ENCODE measurements at places on chromosomes 12 and 14.
A peak's percentile ranks its signal among the peaks of the same experiment; 100 is the strongest.

GRCh38 chr12:91630596-91631293, 448.1 kb upstream of the DCN start:
- no peak for DNase-seq

DNA sequence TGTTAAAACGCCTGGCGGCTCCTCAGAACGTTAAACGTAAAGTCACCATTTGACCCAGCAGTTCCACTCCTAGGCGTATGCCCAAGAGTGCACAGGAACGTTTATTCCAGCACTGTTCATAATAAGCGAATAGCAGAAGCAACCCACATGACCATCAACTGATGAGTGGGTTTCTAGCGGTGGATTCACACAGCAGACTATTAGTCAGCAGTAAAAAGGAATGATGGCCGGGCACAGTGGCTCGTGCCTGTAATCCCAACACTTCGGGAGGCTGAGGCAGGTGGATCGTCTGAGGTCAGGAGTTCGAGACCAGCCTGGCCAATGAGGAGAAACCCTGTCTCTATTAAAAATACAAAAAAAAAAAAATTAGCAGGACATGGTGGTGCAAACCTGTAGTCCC, 22.4 kb upstream of the FBRSL1 start:
- DNase-seq: no peak

DNA sequence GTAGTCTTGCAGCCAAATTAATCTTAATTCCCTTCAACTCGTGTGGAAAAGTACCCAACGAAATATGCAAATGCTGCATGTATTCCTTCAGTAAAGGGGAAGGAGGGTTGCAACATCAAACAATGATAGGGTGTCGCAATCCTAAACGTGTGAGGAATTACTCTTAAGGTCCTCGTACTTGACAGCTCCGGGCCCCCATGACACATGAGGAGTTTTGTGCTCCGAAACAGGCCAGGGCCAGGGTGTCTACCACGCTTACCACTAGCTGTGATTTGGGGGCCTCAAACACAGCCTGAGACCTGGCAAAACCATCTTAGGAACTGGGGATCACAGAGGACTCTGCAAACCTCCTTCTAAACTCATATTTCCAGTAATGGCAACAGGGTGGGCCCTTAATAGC, 20.4 kb downstream of the FOS start:
- peak; percentile 80 for DNase-seq

DNA sequence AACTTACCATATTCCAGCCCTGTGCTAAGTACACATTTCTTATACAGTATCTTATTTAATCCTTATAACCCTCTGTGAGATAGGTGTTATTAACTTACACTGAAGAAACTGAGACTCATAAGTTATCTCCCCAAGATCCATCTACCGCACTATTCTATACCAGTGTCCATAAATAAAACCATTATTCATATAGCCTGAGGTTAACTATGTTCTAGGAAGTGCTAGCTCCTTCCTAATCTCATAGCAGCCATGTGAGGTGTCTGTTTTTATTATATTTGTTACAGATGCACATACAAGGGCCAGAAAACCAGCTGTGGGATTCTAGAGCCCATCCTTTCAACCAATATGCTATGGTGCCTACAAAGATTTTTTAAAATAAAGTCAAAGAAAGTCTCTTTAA, 100.3 kb upstream of the RAP1B start:
- no peak for DNase-seq

GRCh38 chr12:2795291-2796186, 769 bp downstream of the FKBP4 start:
- DNase-seq: peak; percentile 38

DNA sequence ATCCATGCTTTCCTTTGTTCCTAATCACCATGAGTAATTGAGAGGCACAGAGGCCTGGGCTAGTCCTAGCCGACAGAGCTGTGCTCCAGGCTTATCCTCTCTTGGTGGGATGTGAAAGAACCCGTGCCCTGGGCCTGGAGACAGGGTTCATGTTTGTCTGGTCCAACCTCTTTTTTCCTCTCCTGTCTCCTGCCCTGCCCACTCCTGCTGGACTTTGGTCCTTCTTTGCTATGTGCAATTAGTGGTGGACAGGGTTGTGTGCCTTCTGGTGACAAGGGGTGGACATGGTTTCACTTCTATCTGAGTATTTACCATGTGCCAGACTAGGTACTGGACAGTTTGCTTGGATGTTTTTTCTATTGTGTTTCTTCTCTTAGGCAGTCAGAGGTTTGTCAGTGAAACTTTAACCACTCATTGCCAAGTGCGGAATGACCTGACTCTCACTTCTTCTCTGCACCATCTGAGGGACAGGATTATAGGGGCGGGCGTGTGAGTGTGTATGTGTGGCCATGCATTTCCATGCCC, 126.1 kb downstream of the SMOC1 start:
- no peak for DNase-seq

DNA sequence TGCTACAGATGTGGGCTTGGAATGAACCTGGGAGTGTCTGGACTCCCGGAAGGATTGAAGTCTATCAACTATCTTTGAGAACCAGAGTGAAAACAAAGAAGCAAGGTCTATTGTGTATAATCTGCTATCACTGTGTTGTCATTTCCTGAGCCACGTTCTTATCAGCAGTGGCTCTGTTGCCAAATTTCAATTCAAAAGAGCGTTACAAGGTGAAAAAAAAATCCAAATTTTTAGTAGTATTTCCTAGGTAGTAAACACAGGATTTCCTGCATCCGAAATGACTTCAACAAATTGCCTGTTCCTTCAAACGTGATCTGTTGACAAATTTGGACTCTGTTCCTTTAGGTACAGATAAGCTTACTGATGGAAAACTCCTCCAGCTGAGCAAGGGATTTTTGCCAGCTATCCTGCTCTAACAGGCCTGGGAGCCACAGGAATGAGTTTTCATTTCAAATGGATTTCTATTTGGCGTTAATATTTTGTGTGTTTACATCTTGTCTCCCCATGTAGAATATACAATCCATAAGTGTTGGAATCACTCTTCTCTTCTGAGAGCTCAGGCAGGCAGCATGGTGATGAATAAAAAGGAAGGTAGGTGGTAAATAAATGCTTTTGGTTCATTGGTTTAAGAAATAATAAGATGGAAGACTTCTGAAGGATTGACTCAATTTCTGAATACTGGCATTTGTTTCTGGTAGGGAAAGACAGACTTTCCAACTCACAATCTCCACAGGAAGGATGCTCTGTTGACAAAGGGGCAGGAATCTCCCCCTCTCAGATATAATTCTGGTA, 58.5 kb downstream of the GPR135 start:
- peak; percentile 49 for DNase-seq

DNA sequence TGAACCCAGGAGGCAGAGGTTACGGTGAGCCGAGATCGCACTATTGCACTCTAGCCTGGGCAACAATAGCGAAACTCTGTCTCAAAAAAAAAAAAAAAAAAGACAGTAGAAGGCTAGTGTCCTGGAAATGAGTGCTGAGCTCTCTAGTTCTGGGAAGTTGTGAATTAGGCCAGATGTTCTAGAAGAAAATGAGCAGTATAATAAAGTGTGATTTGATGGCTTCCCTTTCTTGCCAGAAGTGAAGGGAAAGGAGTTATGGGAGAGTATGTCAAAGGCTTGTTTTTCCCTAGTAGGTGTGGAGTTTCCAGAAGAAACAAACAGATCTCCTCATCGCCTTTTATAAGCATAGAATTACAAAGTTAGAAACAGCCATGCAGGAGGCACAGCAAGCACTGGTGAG, 20.5 kb downstream of the RNF212B start:
- DNase-seq: no peak

GRCh38 chr14:83994020-83994419, 1535.9 kb upstream of the FLRT2 start:
- DNase-seq: peak; percentile 79

GRCh38 chr14:67532998-67533753, at the start of gene PLEKHH1:
PLEKHH1 (plus strand) TSS chr14:67533290; CDS start chr14:67541868, 8,578 bp downstream.
- peak; percentile 61 for DNase-seq

DNA sequence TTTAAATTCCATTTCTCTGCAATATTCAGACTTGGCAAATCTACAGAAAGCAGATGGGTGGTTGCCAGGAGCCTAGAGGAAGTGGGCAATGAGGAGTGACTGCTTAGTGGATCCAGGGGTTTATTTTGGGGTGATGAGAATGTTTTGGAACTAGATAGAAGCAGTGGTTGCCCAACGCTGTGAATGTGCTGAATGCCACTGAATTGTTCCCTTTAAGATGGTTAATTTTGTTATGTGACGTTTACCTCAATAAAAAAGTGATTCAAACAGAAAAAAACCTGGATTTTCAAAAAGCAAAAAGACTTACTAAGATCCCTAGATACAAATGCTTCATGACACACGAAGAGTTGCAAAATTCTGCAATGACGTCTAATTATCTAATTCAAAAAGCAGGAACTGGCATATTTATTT, 34.2 kb downstream of the DAO start:
- peak; percentile 45 for DNase-seq

- no peak for DNase-seq
These were observed 24.9 kb downstream of the DEGS2 start for GRCh38 chr14:100134586-100134985.

- no peak for DNase-seq
These were observed 2.8 kb upstream of the DHH start for GRCh38 chr12:49097381-49097780.

- no peak for DNase-seq
These were observed 25.4 kb upstream of the CPM start for GRCh38 chr12:68958322-68958721.

DNA sequence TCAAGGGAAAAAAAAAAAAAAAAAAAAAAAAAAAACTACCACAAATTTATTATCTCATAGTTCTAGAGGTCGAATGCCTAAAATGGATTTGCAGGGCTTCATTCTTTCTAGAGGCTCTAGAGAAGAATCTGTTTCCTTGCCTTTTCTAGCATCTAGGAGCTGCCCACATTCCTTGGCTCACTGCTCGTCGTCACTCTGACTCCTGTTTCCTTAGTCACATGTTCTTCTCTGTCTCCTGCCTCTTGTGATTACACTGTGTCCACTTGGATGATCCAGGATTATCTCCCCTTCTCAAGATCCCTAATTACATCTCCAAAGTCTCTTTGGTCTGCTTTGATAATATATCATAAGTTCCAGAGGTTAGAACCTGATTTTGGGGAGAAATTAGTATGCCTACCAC, 88.7 kb downstream of the HECTD1 start:
- peak; percentile 38 for DNase-seq

GRCh38 chr14:54532111-54533012, 22.7 kb downstream of the CGRRF1 start:
- DNase-seq: no peak

DNA sequence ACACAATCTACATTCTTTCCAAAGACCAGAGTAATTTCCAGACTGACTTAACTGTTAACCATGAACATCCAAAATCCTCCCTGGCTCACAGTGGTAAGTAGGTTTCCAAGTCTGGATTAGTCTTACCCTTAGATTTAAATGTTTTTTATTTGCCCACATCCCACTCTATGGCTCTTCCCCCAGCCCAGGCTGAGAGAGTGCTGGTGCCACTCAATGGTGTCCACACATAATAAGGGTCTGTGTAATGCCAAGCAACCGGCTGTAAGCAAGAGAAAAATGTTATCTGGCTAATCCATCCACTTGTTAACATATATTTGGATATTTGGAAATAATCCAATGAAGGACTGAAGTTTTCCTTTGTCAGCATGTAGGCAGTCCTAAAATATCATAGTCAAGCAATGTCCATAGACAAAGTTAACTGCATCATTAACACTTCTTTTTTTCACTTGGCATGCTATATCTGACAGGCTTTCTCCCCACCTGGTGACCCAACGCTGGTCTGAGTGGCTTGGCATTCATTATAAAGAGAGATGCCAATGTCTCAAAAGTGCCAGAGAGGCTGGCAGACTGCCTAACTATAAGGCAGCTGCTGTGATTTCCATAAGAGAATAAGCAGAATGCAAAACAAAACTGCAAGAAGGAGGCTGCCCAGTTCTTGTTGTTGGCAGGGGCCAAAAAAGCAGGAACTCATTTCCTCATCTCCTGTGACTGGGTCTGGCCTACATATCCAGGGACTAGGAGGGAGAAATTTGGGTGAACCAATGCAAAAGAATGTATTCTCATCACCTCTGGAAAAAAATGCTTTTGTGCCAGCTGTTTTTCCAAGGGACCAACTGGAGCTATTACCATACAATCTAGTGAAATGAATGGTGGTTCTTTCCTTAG, 13.9 kb upstream of the HOXC13 start:
- no peak for DNase-seq

GRCh38 chr12:71865757-71866536, 26.4 kb downstream of the TBC1D15 start:
- DNase-seq: no peak

GRCh38 chr14:73392329-73393257, 65.8 kb downstream of the NUMB start:
- DNase-seq: no peak

DNA sequence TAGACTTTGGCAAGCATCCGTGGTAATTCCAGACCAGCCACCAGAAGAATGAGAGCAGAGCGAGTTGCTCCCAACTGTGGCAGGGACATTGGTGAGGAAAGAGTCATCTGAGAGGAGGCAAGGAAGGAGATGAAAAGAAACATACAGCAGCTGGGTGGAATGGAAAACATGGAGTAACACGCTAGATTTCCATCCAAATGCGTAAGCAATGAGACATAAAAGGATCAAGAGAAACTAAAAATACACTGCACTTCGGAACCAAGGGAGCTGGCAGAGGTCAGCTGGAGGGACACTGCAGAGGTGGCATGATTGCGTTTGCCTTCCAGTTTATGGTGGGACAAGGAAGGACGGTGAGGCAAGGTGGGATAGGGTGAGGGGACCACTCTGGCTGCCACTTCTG, 82.9 kb downstream of the DDX51 start:
- no peak for DNase-seq

GRCh38 chr12:110690127-110690430, 1.2 kb upstream of the HVCN1 start:
- no peak for DNase-seq

DNA sequence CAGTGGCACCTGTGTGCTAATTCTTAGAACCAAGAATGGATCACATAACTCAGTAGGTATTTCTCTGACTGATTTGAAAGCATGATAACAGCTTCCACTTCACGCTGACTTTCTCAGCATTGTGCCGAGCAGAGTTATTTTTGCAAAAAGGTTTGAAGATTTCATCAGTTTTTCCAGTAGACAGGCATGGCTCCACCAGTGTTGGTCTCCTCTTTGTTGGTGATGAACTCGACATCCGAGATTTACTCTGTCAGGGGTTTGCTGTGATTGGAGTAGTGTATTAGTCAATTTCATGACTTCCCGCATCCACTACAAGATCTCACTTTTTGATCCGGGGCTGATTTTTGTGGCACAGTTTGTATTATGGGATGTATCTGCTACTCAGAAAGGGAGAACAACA, 85.3 kb downstream of the PRKCH start:
- DNase-seq: no peak

DNA sequence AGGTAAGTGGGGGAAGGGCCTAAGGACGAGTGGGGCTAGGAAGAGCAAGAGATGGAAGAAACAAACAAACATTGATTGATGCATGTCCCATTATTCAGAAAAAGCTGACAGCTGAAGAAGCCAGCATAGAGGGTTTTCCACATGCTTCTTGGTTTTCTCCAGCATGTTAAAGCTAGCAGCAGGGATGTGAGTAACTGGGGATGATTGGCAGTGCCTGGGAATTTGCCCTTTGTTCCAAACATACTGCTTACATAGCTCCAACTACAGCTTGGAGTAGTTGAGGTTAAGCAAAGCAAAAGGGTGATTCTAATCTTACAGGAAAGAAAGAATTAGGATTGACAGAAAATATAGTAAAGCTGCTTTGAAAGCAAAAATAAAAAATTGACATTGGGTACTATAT, 68.0 kb upstream of the IFNG-AS1 start:
- DNase-seq: peak; percentile 27

Measured in fibroblast of mammary gland (primary cell).